ENCODE measurements at places on chromosomes 11 and 22.

- ATAC-seq: no peak
These were observed 4.6 kb downstream of the NEFH start for GRCh38 chr22:29484642-29485041.

DNA sequence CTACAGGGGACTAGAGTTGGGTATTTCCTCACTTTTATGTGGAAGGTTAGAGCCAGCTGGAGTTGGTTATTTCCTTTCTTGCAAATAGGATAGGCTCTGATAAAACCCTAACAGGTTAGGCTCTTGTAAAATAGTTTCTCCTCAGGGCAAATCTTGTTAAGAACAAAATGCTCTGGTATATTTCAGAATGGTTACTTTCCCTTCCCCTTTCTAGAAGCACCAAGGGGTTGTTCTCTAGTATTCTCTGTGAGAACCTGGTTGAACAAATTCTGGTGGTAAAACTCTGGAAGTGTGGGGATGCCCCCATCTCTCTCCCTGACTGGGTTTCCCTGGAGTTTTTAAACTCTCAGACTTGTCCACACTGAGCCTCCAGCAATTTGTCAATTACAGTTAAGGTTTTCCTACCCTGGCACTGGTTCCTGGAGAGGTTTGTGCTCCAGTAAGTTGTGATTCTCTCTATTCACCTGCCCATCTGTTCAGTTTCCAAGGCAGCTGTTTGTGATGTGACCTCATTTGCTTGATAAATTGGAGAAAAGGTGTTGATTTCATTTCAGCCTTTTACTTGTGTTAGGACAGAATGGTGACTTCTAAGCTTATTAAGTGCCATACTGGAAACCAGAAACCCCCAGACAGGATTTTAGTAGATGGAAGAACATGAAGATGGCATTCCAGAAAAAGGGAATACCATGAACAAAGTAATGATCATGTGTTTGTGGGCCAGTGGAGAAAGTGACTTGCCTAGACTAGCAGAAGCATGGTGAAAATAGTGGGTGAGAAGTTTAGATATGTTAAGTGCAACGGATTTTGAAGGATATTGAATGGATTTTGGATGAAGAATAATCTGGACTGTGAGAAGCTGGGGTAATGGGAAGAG is 64.6 kb downstream of the EXT2 start:
- ATAC-seq: no peak

DNA sequence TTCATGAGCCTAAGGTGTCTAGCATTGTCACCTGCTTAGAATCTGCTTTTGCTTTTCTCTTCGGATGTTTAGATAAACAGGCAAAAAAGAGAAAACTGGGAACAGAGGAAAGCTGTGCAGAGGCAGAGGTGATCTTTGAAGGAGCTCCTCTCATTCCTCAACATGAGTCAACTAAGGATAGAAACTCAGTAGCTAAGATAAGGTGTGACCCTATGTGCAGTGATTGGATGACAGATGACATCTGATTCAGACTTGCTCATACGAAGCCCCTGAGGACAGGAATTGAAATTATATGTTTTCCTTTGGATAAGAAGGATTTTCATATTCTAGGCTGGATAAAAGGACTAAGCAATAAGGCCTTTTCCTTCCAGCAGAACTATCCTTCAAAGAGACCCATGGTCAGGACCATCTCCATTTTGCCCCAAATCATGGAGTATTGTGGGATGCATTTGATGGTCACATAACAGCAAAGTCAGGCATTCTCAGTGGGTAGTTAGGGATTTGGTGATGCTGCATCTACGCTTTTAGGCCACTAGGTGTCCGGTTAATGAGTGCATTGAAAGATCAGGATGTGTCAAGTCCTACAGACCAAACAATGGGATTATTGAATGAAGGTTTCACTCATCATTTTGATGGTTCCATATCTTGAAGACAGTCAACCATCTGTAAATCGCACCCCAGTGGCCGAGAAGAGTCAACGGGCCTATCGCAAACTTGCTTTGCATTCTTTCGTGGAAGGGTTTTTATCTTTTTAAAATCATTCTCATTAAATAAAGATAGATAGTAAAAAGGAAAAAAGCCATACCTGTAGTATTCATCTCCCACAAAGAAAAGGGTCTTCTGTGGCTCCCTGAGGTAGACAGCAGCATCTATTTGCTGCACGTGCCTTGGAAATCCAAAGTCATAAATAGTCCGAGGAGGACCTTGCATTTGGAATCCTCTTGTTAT is 32.2 kb downstream of the MMP20 start:
- peak; percentile 83 for ATAC-seq

- ATAC-seq: no peak
These were observed 648.7 kb upstream of the CCDC179 start for GRCh38 chr11:23509023-23509422.

GRCh38 chr11:114179234-114179941 is 116.8 kb upstream of the NNMT start:
- no peak for ATAC-seq

- ATAC-seq: no peak
These were observed 72.8 kb downstream of the ARL14EP start for GRCh38 chr11:30395751-30396150.

- peak; percentile 25 for ATAC-seq
These were observed 4.8 kb downstream of the P4HA3 start for GRCh38 chr11:74306435-74307175.

- ATAC-seq: no peak
These were observed 22.1 kb upstream of the TMPRSS13 start for GRCh38 chr11:117950993-117951961.

DNA sequence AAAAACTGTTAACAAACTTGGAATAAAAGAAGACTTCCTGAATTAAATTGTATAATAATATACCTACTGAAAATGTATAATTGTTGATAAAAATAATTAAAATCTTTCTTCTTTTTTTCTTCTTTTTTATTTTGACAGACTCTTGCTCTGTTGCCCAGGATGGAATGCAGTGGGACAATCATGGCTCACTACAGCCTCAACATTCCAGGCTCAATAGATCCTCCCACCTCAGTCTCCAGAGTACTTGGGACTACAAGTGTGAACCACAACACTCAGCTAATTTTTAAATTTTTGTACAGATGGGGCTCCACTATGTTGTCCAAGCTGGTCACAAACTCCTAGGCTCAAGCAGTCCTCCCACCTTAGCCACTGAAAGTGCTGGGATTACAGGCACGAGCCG is 1063.8 kb upstream of the CNTN5 start:
- ATAC-seq: no peak

DNA sequence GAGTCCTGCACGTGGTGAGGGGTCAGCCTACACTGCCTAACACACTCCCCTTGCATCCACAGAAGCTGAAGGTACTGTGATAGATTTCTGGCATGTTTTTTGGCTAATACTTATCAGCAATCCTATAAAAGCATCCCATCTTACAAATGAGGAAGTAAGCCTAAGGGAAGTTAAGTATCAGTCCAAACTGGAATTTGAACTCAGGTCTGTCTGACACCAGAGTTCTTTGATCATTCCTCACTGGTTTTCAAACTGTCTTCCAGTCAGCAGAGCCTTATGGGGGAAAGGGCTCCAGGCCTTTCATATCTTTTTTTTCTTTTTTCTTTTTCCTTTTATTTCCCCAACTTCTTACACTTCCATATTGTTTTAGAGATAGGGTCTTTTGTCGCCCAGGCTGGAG is 105.6 kb downstream of the RBFOX2 start:
- peak; percentile 9 for ATAC-seq

GRCh38 chr11:29214833-29215232 is 802.0 kb downstream of the KCNA4 start:
- ATAC-seq: no peak

- ATAC-seq: no peak
These were observed 30.4 kb downstream of the LDHAL6A start for GRCh38 chr11:18485913-18486528.

DNA sequence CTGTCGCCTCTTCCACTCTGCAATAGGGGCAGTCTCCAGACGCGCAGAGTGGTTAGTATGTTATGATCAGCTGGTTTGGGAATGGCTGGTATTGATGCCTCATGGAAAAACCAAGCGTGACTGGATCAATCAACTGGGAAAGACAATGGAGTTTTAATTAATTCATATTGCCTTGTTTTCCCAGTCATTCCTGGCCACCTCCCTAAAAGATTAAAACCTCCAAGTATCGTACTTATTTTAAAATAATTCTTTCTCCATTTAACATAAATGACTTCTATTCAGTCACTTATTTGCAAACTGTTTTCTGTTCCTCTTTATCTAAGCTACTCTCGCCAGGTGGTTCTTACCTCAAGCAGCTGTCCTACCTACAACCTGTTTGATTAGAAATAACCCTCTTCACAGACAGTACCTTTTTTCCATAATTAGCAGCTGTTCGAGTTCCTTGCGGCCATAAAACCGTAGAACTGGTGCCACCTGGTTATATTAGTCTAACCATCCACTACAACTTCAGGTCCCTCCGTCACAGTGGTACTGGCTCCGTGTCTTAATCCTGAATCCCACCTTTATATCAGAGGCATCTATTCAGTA is 898 bp downstream of the ZNF215 start:
- ATAC-seq: peak; percentile 63

DNA sequence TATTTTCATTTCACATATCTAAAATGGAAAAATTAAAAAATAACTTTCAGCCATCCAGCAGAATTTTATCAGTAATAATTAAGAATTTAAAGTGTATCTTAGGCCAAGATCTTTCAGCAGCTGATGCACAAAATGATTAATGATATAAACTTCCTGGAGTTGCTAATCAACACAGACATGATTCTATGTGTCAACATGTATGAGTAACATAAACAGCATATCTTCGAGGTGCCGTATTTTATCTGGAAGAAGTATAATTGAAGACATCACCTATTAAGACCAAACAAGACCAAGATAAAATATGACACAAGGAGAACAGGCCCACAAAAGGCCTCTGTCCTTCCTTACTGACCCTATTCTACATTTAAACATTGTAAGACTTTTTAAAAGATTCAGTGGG is 45.2 kb downstream of the SLC5A12 start:
- no peak for ATAC-seq

DNA sequence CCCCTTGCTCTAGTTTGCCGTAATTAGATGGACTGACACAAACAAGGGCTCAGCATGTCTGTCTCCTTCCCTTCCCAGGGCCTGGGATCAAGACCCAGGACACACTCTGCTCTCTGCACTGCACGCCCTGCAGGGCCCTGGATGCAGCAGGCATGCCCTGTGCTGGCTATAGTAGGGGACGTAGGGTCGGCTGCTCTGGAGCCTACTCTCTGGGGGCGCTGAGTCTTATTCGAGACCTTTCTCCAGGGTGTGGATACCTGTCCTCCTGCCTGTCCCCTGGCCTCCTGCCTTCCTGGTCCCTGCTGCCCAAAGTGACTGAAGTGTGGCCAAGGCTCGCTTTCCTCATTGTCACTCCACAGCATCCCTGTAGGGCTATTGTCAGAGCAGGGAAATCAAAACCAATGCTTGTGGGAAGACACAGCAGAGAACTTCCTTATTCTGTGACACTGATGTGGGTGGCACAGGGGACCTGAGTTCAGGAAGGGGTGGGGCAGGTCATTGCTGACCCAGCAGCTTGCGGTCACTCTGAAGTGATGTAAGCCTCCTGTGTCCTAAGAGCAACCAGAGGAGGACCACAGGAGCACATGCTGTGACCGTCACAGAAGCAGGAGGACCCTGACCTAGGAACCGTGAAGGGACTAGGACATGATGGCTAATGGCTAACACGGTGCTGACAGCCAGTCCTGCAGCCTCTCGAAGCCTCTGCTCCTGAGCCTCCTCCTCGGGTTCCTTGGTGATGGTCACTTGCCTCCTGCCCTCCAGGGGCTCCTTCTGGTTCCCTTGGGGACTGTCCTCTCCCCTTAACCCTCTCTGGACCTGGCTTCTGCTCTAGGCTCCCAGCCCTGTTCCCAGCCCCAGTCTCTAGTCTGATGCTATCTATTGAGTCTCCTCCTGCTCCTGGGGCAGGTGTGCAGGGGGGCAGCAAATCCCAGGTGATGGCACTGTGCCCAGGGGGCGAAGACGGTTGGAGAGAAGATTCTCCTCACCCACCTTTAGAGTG is 10.3 kb downstream of the APOBEC3A start:
- ATAC-seq: no peak

DNA sequence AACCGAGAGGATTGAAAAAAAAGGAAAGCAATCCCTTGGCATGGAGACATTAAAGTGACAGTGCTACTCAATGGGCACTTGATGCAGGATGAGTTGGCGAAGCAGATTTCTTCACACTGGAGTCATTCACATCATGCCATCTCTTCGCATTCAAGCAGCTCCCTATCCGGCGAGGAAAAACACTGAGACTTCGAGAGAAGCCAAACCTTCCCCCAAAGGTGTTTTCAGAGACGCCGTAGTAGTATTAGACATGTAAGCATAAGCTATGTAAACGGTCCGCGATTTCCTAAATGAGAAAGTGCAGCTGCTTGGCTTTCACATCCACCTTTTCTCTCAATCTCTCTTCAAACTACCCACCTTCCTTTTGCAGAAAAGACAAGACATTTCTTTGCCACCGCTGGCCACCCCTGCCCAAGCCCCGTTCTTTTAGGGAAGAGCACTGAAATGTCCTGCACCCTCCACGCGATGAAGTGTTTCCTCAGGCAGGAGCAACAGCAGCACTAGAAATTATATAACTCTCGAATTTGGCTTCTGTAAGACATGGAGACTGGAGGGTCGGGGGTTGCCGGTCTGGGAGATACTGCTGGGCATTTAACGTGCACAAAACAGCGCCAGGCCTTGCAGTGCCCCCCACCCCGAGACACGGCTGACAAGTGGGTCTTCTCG is at the start of gene DLG2:
Gene DLG2, minus strand, starts transcription at position 13 of the 666 bp plus-strand sequence.
- peak; percentile 37 for ATAC-seq

- ATAC-seq: no peak
These were observed 62.4 kb downstream of the OTOG start for GRCh38 chr11:17609291-17610084.

- ATAC-seq: no peak
These were observed 21.6 kb upstream of the SUSD2 start for GRCh38 chr22:24159650-24160049.

DNA sequence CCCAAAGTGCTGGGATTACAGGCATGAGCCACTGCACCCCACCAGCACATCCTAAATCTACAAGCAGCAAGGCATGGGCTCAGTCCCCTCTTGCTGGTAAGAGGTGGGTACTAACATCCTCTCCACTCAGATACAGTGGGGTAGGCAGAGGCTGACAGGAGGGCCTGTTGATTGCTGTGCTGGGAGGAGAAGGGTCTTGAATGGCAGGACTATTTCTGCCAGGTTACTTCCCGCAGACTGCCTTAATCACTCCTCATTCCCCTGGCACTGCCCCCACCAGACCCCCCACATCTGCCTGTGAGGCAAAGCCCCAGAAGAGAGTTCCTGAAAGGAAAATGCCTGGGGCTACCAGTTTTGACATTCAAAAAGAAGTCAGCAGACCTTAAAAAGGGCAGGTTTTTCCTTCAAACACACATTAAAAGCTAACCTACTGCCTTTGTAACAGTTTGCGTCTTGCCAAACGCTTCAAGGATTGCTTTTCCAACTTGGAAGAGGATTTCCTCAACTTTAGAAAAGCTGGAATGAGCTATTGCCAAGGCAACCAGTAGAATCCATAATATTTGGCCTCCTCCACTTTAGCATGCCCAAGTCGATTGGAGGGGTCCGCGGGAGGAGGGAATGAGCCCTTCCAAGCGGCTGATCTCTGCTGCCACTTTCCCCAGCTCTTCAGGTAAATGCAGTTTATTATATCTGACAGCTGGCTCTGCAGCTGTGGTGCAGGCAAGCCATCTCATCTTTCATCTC is 62.0 kb downstream of the FDX1 start:
- ATAC-seq: peak; percentile 81

GRCh38 chr11:132111838-132112237 is 741.4 kb downstream of the NTM start:
- peak; percentile 88 for ATAC-seq

GRCh38 chr11:103699216-103699615 is 337.2 kb upstream of the DDI1 start:
- ATAC-seq: peak; percentile 54
